Adipose tissue (tissue), 3 donors: ENCODE measurements at places on chromosomes 2 and 18. TPM values are rescaled to one million over a fixed set of nuclear protein-coding genes. Genes with fewer than 3 reads are reported as not detected.

RAB10 gene
- polyA plus RNA-seq: 25.6 TPM

RGPD3 gene
- 0.15 TPM for polyA plus RNA-seq

FOXD4L1 gene
- 0.07 TPM for polyA plus RNA-seq

TCF23 gene
- polyA plus RNA-seq: 0.01 TPM

FAM237A gene
- polyA plus RNA-seq: not detected

CGREF1 gene
- 3.3 TPM for polyA plus RNA-seq
